ENCODE measurements at places on chromosomes 7 and 10.

DNA sequence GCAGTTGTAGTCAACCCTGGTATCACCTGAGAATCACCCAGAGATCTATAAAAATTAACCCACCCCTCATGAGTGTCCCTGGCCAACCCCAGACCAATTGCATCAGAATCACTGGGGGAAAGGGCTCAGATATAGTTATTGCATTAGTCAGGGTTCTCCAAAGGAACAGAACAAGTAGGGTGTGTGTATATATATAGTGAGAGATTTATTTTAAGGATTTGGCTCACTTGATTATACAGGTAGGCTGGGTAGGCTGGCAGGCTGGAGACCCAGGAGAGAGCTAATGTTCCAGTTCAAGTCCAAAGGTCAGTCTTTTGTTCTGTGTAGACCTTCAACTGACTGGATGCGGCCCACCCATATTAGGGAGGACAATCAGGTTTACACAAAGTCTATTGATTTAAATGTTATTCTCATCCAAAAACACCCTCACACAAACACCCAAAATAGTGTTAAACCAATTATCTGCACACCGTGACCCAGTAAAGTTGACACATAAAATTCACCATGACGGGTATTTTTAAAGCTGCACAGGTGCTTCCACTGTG lies 372.9 kb upstream of the NFE2L3 start:
- no peak for DNase-seq

DNA sequence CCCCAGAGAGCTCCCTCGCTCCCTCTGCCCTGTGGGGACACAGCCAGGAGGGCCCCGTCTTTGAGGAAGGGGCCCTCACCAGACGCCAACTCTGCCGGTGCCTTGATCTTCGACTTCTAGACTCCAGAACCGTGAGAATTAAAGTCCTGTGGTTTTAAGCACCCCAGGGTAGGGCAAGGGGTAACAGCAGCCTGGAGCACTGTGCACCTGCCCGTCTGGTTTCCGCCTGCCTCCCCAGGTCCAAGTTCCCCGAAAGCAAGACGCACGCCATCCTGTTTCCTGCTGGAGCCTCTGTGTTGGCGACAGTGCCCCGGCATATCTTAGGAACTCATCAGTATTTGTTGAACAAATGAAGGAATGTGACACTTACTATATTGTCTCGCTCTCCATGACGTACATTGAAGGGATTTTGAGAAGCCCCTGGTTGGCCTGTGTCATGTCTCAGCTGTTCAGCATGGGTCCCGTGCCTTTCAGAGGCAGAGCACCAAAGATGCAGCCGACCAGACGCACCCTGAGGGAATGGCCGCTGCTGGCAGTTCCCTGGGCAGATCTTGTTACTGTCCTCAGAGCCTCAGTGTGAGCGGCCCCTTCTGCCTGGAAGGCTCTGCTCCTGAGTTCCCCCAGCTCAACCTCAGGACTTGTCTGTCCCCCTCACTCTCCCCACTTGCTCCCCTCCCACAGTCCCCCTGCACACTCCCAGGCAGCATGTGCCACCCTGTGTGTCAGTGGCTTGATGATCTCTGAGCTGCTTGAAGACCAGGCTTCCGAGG lies 226.2 kb downstream of the TCERG1L start:
- peak; percentile 89 for DNase-seq

- DNase-seq: no peak
Observed at GRCh38 chr7:156442516-156442915, 198.1 kb upstream of the RNF32 start.

- DNase-seq: no peak
Observed at GRCh38 chr10:14583252-14583651, 191.4 kb downstream of the FAM107B start.

GRCh38 chr7:67343114-67343513 lies 346.5 kb downstream of the TYW1 start:
- no peak for DNase-seq

GRCh38 chr7:124722292-124722691 lies 43.3 kb downstream of the GPR37 start:
- DNase-seq: no peak

GRCh38 chr7:15684111-15684800 lies 2.2 kb downstream of the MEOX2 start:
- no peak for DNase-seq

DNA sequence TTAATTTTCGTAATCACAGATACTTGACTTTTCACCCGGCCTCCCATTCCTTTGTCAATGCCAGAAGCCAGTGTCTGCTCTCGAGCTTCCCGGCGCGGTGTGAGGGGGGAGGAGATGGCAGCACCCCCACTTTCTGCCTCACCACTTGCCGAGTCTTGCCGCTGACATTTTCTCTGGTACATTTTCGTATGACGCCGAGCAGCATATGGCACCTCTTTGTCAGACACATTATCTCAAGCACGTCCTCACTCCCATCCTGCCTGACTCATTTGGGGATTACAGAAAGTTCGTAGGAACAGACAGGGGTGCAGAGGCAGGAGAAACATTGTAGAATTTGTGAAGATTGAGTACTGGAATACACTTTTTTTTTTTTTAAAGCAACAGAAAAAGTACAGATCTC lies 60.8 kb upstream of the SORCS3 start:
- DNase-seq: no peak

- DNase-seq: no peak
Observed at GRCh38 chr10:46220872-46221538, 65.8 kb upstream of the ANTXRL start.

GRCh38 chr10:72597897-72598296 lies 28.0 kb downstream of the MICU1 start:
- no peak for DNase-seq

GRCh38 chr10:111732166-111732785 lies 451.3 kb downstream of the GPAM start:
- DNase-seq: no peak

DNA sequence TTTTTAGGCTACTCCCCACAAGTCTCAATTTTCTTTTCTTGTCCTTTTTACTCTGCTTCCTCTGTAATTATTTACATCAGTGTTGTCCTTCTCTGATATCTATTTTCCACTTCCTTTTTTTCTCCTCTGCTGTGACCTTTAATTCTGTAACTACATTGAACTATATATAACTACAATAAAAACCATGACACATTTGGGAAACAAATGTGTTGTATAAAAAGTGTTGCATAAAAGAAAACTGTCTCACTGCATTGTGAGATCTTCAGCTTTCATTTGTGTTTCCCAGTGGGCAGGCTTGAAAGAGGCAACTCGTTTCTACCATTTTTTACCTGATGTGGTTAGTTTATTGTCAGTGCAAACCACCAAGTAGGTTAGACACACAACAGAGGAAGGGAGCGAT lies 483.9 kb upstream of the NRP1 start:
- DNase-seq: no peak

- no peak for DNase-seq
Observed at GRCh38 chr10:87560495-87561129, 55.9 kb downstream of the MINPP1 start.

- DNase-seq: no peak
Observed at GRCh38 chr10:88107296-88108097, 244.1 kb downstream of the PTEN start.

- DNase-seq: no peak
Observed at GRCh38 chr7:3753868-3754267, 452.8 kb downstream of the SDK1 start.

DNA sequence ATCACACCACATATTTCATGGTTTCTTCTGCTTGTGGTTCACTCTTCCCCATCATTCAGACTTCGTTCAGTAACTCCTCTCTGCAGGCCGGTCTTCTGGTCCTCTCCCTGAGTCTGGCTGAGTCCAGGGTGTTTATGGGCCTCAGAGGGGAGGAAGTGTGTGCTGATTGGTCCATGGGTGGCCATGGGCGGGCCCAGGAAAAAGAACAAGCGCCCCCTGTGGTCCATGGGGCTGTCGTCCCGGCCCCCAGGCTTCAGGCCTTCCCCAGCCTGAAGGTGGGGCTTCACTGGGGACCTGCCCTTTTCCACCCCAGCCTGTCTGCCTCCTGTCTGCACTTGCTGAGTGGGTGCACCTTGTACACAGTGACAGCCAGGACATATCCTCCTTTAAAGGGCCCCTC lies 123.7 kb downstream of the VIPR2 start:
- no peak for DNase-seq

DNA sequence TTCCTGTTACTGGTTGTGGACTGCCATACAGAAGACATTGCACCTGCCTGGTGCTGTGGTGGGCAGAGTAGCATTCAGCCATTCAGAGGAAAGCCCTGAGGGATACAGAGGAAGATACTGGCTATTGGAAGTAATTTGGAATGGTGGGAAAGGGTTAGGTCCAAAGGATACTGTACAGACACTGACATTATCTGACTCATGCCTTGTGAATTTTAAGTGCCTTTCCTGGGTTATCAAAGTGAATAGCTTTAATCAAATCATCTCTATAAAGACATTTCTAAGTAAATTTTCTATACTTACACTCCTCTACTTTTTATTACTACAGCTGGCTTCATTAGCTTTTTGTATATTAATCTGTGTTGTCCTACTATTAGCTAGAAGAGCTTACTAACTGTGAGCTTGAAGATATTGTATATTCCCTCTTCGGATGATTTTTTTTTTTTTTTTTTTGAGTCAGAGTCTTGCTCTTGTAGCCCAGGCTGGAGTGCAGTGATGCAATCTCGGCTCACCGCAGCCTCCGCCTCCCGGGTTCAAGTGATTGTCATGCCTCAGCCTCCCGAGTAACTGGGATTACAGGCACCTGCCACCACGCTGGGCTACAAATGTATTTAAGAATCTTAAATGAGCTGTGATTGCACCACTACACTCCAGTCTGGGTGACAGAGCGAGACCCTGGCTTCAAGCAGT lies 186.5 kb downstream of the ADK start:
- DNase-seq: no peak

DNA sequence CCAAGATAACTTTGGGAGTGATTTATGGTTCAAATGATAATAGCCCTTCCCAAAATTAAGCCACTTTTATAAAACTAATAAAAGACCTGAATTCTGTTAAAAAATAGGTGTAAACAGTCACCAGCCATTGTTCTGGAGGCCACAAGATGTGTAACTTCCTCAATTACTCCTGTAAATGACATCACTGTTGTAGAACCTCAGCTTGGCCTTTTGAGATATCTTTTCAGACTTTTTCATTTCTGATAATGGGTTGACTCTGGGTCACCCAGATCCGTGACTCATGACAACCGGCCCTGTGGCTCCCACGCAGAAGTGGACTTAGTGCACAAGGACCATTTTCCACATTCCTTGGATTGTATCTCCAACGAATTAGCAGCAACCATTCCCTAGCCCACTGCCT lies 106.6 kb downstream of the DKK1 start:
- DNase-seq: no peak

DNA sequence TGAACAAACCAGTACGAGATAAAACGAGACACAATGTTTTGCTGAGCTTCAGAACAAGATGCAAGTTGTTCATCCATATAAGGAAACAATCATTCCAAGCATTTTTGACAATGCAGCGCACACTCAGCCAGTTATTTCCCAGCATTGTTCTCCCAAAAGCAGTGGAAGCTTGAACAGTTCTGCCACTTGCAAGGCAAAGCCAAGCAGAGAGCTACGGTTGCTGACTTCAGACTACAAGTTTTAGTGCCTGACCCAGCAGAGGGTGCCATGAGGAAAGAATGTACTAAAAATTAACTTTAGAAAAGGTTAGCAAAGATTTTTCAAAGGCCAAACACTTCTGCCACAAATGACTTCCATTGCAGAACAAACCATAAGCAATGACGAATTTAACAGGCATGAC lies 152.5 kb downstream of the SLC25A13 start:
- DNase-seq: no peak

DNA sequence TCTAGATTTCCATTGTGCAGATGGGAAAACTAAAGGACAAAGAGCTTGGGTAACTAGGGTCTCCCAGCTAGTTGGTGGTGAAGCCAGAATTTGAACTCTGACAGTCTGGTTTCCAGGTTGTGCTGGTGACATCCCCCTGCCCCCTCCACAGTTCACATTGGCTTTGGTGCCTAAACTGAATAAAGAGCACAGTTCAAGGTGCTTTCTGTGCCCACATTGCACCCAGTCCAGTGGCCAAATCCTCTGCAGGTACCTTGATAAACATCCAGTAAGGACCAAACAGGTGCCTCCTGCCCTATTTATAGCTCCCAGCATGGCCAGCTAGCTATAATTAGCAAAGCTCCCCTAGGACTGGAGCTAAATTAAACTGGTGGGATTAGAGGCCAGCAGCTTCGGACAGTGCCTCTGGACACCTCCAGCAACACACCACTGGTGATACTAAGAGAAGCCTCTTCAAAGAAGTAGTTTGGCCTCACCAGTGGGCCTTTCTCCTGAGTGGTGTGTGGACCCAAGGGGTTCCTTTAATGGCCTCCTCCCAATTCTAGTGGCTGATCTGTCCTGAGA lies 59.9 kb downstream of the KCNMA1 start:
- DNase-seq: no peak

DNA sequence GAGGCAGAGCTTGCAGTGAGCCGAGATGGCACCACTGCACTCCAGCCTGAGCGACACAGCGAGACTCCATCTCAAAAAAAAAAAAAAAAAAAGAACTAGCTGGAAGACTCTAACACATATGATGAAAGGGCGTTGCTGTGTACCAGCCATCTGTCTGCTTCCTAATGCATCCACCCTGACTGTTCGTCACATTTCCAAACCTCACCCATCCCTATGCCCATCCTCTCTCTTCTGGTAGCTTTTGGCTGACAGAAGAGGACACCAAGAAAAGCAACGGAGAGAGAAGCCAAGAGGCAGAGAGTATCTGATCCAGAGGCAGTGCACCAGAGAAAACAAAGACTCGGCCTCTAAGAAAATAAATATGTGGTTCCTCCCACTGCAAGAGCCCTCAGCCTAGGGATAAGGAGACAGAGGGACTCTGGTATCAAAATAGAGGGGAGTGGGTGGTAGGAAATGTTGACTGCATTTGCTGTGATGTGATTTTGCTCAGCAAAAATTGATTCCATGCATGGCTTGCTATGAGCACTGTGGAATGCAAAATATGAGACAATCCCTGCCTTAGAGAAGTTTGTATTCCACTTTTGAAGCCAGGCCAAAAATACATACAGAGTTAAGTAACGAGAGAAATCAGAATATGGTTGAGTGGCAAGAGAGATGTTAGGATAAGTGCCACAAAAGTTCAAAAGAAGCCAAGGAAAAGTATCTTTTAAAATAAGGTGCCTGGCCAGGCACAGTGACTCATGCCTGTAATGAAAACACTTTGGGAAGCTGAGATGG lies 100.8 kb upstream of the STK17A start:
- DNase-seq: no peak

DNA sequence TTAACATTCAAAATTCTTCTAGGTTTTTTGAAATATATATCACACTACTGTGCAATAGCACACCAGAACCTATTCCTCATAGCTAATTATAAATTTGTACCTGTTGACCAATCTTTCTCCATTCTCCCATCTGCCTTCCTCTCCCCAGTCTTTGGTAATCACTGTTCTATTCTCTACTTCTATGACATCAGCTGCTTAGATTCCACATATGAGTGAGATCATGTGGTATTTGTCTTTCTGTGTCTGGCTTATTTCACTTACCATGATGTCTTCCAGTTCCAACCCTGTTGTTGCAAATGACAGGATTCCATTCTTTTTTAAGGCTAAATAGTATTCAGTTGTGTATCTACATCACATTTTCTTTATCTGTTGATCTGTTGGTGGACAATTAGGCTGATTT lies 54.4 kb upstream of the CCDC6 start:
- no peak for DNase-seq
